ENCODE measurements at places on chromosomes 5 and 9. TPM values are rescaled to one million over a fixed set of nuclear protein-coding genes. Genes with fewer than 3 reads are reported as not detected.

ADGRV1 gene
- total RNA-seq, result under 0.01 TPM

PPP1R26 gene
- 3.8 TPM for total RNA-seq

TPRN gene
- total RNA-seq, result 1.7 TPM

SLC46A2 gene
- total RNA-seq, result not detected

CCDC192 gene
- not detected for total RNA-seq

TMC1 gene
- total RNA-seq, result not detected

STPG3 gene
- total RNA-seq, result not detected

TYRP1 gene
- 0.90 TPM for total RNA-seq

C9orf40 gene
- 0.36 TPM for total RNA-seq

AGXT2 gene
- total RNA-seq, result not detected

SPARC gene
- total RNA-seq, result 1,186 TPM

TAF1L gene
- total RNA-seq, result not detected

KIF20A gene
- total RNA-seq, result 106 TPM

POLE3 gene
- 43.0 TPM for total RNA-seq

GRCh38 chr5:101897914-101898313 lies 398.2 kb downstream of the SLCO4C1 start:
- H3K27me3 ChIP-seq, result no peaks in the 10 kb centered on the region
- H3K27ac ChIP-seq, result no peak overlapping the region
- no peak overlapping the region for H3K4me3 ChIP-seq
- DNase-seq, result no peak

GRCh38 chr9:34579104-34579807 lies 10.3 kb downstream of the CNTFR start:
- H3K4me3 ChIP-seq, result no peak overlapping the region
- H3K27ac ChIP-seq, result no peak overlapping the region
- DNase-seq, result no peak
- no peaks in the 10 kb centered on the region for H3K36me3 ChIP-seq
- H3K27me3 ChIP-seq, result peaks cover 91% of the 10 kb centered on the region
- no peaks in the 10 kb centered on the region for H3K4me1 ChIP-seq

- no peak overlapping the region for H3K4me3 ChIP-seq
- H3K27me3 ChIP-seq, result no peaks in the 10 kb centered on the region
- H3K27ac ChIP-seq, result no peak overlapping the region
- no peak for DNase-seq
Measured at GRCh38 chr5:103951776-103952175, 389.2 kb upstream of the NUDT12 start.

GRCh38 chr9:135170535-135170934 lies 83.1 kb downstream of the OLFM1 start:
- H3K36me3 ChIP-seq, result no peaks in the 10 kb centered on the region
- H3K4me3 ChIP-seq, result no peak overlapping the region
- no peak overlapping the region for H3K27ac ChIP-seq
- no peaks in the 10 kb centered on the region for H3K27me3 ChIP-seq

DNA sequence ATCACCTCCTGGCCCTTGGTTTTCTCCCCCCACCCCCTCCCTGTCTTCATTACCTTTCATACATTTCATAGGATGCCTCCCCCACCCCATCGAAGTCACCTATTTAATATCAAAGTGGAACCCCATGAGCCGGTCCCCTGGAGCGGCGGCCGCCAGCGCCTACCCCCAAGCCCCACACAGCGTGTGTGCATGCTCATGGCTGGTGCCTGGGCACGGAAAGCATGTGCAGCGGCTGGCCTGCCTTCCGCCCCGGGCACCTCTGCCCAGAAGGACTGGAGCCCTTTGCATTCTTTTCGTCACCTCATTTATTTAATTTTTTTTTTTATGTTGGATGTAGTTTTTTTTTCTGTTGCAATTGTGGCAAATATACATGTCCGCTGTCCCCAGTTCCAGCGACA lies 116.2 kb downstream of the WNK2 start:
- no peaks in the 10 kb centered on the region for H3K36me3 ChIP-seq
- H3K4me1 ChIP-seq, result no peaks in the 10 kb centered on the region
- H3K27me3 ChIP-seq, result peaks cover 7% of the 10 kb centered on the region
- no peak overlapping the region for H3K4me3 ChIP-seq

- no peak overlapping the region for H3K27ac ChIP-seq
- H3K4me1 ChIP-seq, result peaks cover 3% of the 10 kb centered on the region
- H3K4me3 ChIP-seq, result no peak overlapping the region
- peaks cover 4% of the 10 kb centered on the region for H3K36me3 ChIP-seq
- H3K27me3 ChIP-seq, result no peaks in the 10 kb centered on the region
- DNase-seq, result no peak
Measured at GRCh38 chr5:163473635-163474243, 13.3 kb downstream of the HMMR start.

- DNase-seq, result peak; percentile 61
- no peaks in the 10 kb centered on the region for H3K27me3 ChIP-seq
Measured at GRCh38 chr5:76710991-76711390, 4.9 kb upstream of the F2R start.

DNA sequence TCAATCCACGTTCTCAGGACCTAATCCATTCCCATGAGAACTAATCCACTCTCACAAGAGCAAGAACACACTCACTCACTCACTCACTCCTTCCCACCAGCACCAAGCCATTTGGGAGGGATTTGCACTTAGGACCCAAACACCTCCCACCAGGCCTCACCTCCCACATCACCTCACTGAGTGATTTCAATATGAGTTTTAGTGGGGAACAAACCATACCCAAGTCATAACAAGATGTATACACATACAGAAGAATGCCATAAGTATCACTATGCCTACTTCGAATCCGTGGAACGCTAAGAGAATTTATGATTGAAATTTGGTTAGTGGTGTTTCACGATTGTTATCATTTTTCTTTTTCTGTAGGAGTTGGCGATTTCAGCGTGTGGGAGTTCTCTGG lies 29.3 kb upstream of the CTSL start:
- no peak overlapping the region for H3K4me3 ChIP-seq
- H3K27ac ChIP-seq, result no peak overlapping the region
- H3K4me1 ChIP-seq, result no peaks in the 10 kb centered on the region
- no peak for DNase-seq
- H3K27me3 ChIP-seq, result no peaks in the 10 kb centered on the region

GRCh38 chr5:15637886-15638285 lies 137.9 kb downstream of the FBXL7 start:
- DNase-seq, result no peak
- no peak overlapping the region for H3K4me3 ChIP-seq
- H3K36me3 ChIP-seq, result no peaks in the 10 kb centered on the region

GRCh38 chr9:10875752-10876151 lies 262.9 kb upstream of the PTPRD start:
- no peak overlapping the region for H3K27ac ChIP-seq
- H3K36me3 ChIP-seq, result no peaks in the 10 kb centered on the region
- H3K4me3 ChIP-seq, result no peak overlapping the region

DNA sequence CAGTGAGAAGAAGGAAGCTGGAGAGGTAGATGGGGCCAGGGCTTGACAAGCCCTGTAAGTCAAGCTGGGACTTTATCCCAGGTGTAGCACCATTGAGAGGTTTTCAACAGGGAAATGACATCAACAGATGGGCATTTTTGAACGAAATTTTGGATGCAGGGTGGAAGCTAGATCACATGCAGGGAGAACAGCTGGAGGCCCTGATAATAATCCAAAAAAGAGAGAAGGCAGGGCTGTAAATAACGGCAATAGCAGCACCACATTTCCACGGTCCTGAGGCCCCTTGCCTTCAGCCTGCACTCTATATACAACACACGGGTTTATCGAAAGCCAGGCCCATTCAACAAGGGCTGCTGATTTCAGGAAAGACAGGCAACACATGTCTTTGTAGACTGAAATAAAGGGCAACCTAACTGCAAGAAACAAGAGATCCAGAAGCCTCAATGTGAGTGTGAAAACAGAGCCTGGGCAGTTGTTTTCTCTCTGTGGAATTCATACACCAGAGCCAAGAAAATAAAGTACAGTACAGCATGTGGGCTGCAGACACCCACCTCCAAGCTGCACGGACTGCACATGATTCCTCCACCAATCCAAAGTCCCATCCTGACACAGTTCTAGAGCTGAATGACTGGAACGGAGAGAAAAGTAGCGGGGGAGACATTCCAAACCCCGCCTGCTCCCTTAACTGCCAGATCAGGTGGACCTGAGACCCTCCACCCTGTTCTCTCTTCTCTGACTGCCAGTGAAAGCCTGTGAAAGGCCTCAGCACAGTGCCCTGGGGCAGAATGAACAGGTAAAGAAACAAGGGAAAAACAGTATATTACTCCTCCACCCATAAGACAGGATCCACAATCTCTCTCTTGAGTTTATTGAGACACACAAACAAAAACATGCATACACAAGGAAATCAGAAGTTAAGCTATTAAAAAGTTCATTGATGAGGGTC lies 36.3 kb downstream of the KLHL3 start:
- H3K36me3 ChIP-seq, result no peaks in the 10 kb centered on the region
- H3K4me1 ChIP-seq, result peaks cover 2% of the 10 kb centered on the region
- no peak overlapping the region for H3K27ac ChIP-seq
- peak; percentile 10 for DNase-seq
- H3K27me3 ChIP-seq, result no peaks in the 10 kb centered on the region

GRCh38 chr9:97710356-97711222 lies 13.4 kb upstream of the XPA start:
- H3K36me3 ChIP-seq, result no peaks in the 10 kb centered on the region
- H3K4me1 ChIP-seq, result no peaks in the 10 kb centered on the region
- peak; percentile 66 for DNase-seq

- H3K36me3 ChIP-seq, result no peaks in the 10 kb centered on the region
- DNase-seq, result no peak
- no peak overlapping the region for H3K27ac ChIP-seq
- no peak overlapping the region for H3K4me3 ChIP-seq
- H3K4me1 ChIP-seq, result no peaks in the 10 kb centered on the region
Measured at GRCh38 chr5:133732536-133732935, 120.2 kb upstream of the FSTL4 start.

- no peak overlapping the region for H3K4me3 ChIP-seq
- H3K27ac ChIP-seq, result no peak overlapping the region
- peaks cover 4% of the 10 kb centered on the region for H3K4me1 ChIP-seq
- no peaks in the 10 kb centered on the region for H3K36me3 ChIP-seq
Measured at GRCh38 chr9:88927510-88927909, 63.8 kb upstream of the S1PR3 start.

- H3K4me3 ChIP-seq, result no peak overlapping the region
- no peak overlapping the region for H3K27ac ChIP-seq
- DNase-seq, result peak; percentile 38
- no peaks in the 10 kb centered on the region for H3K27me3 ChIP-seq
Measured at GRCh38 chr5:135211083-135211790, 177.2 kb upstream of the PITX1 start.

- H3K36me3 ChIP-seq, result no peaks in the 10 kb centered on the region
- H3K4me3 ChIP-seq, result no peak overlapping the region
- no peaks in the 10 kb centered on the region for H3K27me3 ChIP-seq
- H3K27ac ChIP-seq, result no peak overlapping the region
- no peak for DNase-seq
Measured at GRCh38 chr5:67051164-67051563, 145.4 kb downstream of the CD180 start.

- no peaks in the 10 kb centered on the region for H3K4me1 ChIP-seq
- DNase-seq, result no peak
- no peak overlapping the region for H3K27ac ChIP-seq
Measured at GRCh38 chr9:78406146-78406545, 109.2 kb downstream of the PSAT1 start.

DNA sequence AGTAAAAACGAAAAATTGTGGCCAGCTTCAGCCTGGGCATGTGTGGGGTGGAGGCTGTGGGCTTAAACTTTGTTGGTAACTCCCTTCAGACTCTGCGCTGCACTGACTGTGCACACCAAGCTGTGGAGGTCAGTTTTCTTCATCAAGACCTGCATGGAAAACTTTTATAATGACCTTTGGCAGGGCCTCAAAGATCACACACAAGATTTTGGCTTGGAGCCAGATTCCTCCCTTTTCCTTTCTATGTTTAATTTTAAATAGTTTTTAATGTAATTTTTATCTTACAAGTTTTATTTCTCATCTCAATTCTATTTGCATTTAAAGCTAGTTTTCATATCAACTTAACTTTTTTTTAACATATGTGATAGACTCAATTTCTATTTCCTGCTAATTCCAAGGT lies 1211.1 kb upstream of the CDH18 start:
- no peaks in the 10 kb centered on the region for H3K4me1 ChIP-seq
- H3K4me3 ChIP-seq, result no peak overlapping the region
- DNase-seq, result no peak
- H3K36me3 ChIP-seq, result no peaks in the 10 kb centered on the region
- no peak overlapping the region for H3K27ac ChIP-seq

GRCh38 chr5:50822761-50823160 lies 156.3 kb downstream of the PARP8 start:
- no peaks in the 10 kb centered on the region for H3K4me1 ChIP-seq
- H3K27ac ChIP-seq, result no peak overlapping the region
- DNase-seq, result no peak

- DNase-seq, result no peak
- peaks cover 9% of the 10 kb centered on the region for H3K36me3 ChIP-seq
- H3K27me3 ChIP-seq, result no peaks in the 10 kb centered on the region
- no peak overlapping the region for H3K4me3 ChIP-seq
Measured at GRCh38 chr9:125580701-125581286, 126.2 kb downstream of the MAPKAP1 start.

- H3K27ac ChIP-seq, result no peak overlapping the region
- H3K4me1 ChIP-seq, result no peaks in the 10 kb centered on the region
- H3K36me3 ChIP-seq, result no peaks in the 10 kb centered on the region
- no peaks in the 10 kb centered on the region for H3K27me3 ChIP-seq
- DNase-seq, result no peak
Measured at GRCh38 chr5:148880696-148881095, 54.3 kb downstream of the ADRB2 start.

GRCh38 chr5:1378866-1379659 lies 34.2 kb upstream of the CLPTM1L start:
- no peak for DNase-seq
- H3K4me3 ChIP-seq, result no peak overlapping the region
- H3K27me3 ChIP-seq, result peaks cover 29% of the 10 kb centered on the region
- no peaks in the 10 kb centered on the region for H3K36me3 ChIP-seq

DNA sequence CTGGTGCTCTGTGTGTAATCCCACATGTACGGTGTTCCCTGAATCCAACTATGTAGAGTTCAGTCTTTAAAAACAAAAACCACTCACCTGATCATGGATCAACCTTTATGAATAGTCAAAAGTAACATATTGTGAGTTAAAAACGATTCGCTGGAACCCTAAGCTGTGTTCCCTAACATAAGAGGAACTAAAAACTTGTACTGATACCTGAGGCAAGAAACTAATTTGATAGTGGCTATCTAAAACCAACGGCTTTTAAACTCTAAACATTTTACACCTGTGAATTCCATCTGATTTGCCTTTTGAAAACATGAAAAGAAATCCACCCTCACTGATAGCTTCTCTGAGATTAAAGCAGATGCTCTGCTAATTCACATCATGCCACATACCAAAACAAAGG lies 101.5 kb downstream of the DEPDC1B start:
- H3K4me3 ChIP-seq, result no peak overlapping the region
- H3K36me3 ChIP-seq, result no peaks in the 10 kb centered on the region
- no peak for DNase-seq

- H3K27ac ChIP-seq, result peak overlapping the region; percentile 29
- H3K4me3 ChIP-seq, result no peak overlapping the region
- peaks cover 19% of the 10 kb centered on the region for H3K4me1 ChIP-seq
Measured at GRCh38 chr5:180557217-180557809, 34.0 kb downstream of the SCGB3A1 start.

- DNase-seq, result no peak
- H3K27me3 ChIP-seq, result no peaks in the 10 kb centered on the region
- no peak overlapping the region for H3K4me3 ChIP-seq
- no peaks in the 10 kb centered on the region for H3K36me3 ChIP-seq
- H3K4me1 ChIP-seq, result no peaks in the 10 kb centered on the region
- no peak overlapping the region for H3K27ac ChIP-seq
Measured at GRCh38 chr5:103938146-103938695, 375.6 kb upstream of the NUDT12 start.

- H3K36me3 ChIP-seq, result no peaks in the 10 kb centered on the region
- no peak for DNase-seq
- no peak overlapping the region for H3K27ac ChIP-seq
- peaks cover 8% of the 10 kb centered on the region for H3K4me1 ChIP-seq
- no peaks in the 10 kb centered on the region for H3K27me3 ChIP-seq
- no peak overlapping the region for H3K4me3 ChIP-seq
Measured at GRCh38 chr5:147451193-147451592, 58.7 kb downstream of the DPYSL3 start.

Data from IMR-90 (cell line).